ENCODE measurements at places on chromosomes 12 and 14. TPM values are rescaled to one million over a fixed set of nuclear protein-coding genes. Genes with fewer than 3 reads are reported as not detected.

FGD6 gene
- total RNA-seq: 0.87 TPM

DNA sequence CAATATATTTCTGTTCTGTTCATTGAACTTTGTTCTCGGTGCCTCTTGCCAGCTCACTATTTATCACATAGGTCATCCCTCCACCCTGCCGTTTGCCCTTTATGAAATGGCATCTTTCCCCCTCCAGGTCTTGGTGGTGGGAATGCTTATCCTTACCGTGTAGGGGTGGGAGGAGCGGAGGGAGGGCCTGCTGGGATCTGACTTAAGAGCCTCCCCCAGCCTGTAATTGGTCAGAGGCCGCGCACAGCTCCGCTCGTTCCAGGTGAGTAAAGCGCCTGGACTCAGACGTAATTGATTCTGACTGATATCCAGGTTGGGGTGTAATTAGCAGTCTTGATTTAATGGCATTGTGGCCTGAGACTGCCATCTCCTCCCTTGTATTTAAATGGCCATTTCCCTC, 185.3 kb downstream of the TSPAN9 start:
- H3K27ac ChIP-seq: no peak overlapping the region
- H3K36me3 ChIP-seq: no peaks in the 10 kb centered on the region
- no peak for DNase-seq
- H3K4me1 ChIP-seq: no peaks in the 10 kb centered on the region
- H3K27me3 ChIP-seq: peaks cover 9% of the 10 kb centered on the region

GRCh38 chr14:78022059-78022458, 148.1 kb upstream of the NRXN3 start:
- H3K27me3 ChIP-seq: peaks cover 17% of the 10 kb centered on the region
- peak; percentile 57 for DNase-seq
- no peaks in the 10 kb centered on the region for H3K4me1 ChIP-seq
- no peaks in the 10 kb centered on the region for H3K36me3 ChIP-seq
- H3K27ac ChIP-seq: no peak overlapping the region
- no peak overlapping the region for H3K4me3 ChIP-seq

DNA sequence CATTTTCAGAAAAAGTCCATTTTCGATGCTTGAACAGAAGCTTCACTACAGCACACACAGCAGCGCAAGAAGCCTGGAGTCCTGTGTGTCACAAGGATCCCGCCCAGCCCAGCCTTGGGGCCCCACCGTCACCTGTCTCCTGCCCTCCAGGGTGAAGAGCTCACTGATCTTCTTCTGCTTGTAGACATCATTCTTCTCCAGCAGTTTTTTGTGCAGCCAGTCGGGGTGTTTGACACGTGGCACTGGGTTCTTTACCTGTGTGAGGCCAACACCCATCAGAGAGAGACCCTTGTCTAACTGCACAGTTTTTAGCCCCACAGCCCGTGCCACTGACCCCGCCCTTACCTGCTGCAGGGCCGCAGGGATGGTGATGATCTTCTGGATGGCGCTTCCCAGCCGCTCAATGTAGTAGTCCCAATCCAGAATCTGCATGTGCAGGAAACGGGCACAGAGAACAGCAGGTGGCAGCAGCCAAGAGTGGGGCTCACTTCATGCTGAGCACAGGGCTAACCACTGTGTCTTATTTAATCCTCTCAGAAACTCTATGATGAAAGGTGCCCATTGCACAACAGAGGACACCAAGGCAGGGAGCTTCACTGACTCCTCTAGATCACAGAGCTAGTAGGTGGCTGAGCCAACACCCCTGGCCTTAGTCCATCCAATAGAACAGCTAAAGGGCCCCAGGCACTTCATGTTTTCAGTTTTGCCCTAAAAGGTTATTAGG, 30.0 kb downstream of the POLE start:
- H3K27ac ChIP-seq: no peak overlapping the region
- no peaks in the 10 kb centered on the region for H3K27me3 ChIP-seq
- peaks cover 38% of the 10 kb centered on the region for H3K36me3 ChIP-seq
- peaks cover 3% of the 10 kb centered on the region for H3K4me1 ChIP-seq
